ENCODE measurements at places on chromosomes 3 and 15.

- no peak for DNase-seq
Measured at GRCh38 chr15:71792521-71792920, 17.8 kb upstream of the NR2E3 start.

DNA sequence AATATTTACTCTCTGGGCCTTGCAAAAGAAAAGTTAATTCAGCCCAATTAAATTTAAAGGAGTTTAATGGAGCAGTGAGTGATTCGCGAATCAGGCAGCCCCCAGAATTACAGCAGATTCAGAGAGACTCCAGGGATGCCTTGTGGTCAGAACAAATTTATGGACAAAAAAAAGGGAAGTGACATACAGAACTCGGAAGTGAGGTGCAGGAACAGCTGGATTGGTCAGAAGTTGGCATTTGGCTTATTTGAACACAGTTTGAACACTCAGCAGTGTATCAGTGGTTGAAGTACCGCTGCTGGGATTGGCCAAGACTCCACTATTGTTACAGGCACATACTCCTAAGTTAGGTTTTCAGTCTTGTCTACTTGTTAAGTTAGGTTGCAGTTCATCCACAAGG, 145.0 kb upstream of the GAP43 start:
- no peak for DNase-seq

- DNase-seq: no peak
Measured at GRCh38 chr3:186298876-186299275, 63.2 kb downstream of the DGKG start.

GRCh38 chr15:100900795-100901169, 18.4 kb upstream of the LRRK1 start:
- no peak for DNase-seq

DNA sequence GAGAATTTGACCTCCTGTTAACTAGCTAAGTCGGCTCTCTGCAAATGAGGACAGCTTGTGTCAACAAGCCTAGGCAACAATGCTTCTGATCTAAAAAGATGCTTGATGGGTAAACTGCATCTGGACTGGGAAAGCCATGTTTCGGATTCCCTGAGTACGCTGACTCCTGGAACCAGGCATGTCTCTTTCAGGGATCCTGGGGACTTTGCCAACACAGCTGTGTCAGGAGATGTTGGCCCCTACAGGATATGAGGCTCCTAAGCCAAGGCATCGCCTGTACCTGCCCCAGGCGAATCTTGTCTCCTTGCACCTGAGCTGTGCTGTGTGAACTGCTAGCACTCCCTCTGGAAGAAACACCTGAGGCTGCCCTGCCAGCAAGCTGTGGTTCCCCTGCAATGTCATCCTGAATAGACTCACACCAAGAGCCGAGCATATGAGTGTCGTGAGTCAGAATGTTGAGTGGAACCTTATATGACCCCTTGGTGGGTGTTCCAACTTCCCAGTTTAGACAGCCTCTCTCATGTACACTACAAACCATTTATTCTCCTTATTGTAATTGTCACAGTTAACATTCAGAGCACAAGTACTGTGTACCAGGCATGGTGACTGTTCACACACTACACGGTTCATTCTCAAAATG, 17.0 kb downstream of the EOGT start:
- no peak for DNase-seq

GRCh38 chr3:61452535-61453090, 108.8 kb upstream of the PTPRG start:
- DNase-seq: no peak

- no peak for DNase-seq
Measured at GRCh38 chr3:72224804-72225509, 440.0 kb upstream of the PROK2 start.

- no peak for DNase-seq
Measured at GRCh38 chr3:69743975-69744906, 5.0 kb downstream of the MITF start.

GRCh38 chr3:100891827-100892226, 101.4 kb downstream of the ABI3BP start:
- DNase-seq: no peak

- no peak for DNase-seq
Measured at GRCh38 chr15:56207092-56207491, 36.6 kb downstream of the RFX7 start.

GRCh38 chr3:74436184-74436583, 178.3 kb downstream of the CNTN3 start:
- DNase-seq: no peak

DNA sequence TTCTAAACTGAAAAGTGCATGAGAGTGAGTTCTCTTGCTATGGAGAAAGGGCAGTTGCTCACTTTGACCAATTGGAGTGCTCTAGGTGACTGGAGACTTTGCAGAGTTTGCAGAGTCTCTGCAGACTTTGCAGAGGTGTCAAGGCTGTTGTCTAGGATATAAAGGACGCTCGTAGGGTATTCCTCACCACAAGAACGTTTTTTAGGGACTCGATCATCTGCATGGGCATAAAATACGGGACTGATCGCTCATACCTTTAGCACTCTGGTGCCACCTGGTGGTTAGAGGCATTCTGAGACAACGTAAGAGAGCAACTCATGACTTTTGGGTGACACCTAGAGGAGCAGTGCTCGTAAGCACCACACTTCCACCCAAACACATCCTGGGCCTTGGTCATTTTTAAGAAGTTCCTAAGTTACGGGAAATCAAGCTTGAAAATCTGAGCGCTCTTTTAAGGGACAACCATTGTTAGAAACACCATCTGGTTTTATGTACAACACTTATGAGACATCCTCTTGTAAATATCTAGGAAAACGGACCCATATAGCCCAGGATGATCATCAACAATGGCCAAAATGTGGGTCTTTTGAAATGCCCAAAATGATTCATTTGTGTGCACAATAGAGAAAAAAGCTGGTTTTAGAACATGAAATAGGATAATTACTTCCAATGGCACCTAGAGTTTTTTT, 51.6 kb upstream of the XCR1 start:
- DNase-seq: peak; percentile 82

DNA sequence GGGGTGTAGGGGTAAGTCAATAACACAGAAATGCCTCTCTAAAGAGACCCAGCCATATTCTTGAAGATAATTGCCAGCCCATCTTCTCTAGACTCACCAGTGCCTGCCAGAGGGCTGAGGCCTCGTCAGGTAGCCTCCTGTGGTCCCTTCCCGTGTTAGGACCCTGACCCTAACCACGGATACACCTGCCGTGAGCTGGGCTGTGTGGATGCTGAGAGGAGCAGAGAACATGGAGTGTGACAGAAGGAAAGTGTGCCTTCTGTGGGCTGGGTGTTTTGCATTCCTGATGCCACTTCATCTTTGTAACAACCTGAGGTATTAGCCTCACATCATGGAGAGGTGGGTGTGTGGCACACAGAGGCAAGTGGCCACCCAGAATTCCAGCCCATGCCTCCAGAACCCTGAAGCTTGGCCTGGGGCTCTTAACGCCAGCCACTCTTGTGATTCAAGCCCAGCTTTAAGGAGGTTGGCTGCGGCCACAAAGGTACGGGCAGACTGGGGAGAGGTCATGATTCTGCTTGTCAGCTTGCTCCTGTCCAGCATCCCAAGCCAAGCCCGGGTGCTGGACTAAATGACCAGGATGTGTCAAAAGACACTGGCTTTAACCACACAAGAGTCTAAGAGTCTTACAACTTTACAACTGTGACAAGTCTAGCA, 21.1 kb upstream of the ABTB1 start:
- no peak for DNase-seq

DNA sequence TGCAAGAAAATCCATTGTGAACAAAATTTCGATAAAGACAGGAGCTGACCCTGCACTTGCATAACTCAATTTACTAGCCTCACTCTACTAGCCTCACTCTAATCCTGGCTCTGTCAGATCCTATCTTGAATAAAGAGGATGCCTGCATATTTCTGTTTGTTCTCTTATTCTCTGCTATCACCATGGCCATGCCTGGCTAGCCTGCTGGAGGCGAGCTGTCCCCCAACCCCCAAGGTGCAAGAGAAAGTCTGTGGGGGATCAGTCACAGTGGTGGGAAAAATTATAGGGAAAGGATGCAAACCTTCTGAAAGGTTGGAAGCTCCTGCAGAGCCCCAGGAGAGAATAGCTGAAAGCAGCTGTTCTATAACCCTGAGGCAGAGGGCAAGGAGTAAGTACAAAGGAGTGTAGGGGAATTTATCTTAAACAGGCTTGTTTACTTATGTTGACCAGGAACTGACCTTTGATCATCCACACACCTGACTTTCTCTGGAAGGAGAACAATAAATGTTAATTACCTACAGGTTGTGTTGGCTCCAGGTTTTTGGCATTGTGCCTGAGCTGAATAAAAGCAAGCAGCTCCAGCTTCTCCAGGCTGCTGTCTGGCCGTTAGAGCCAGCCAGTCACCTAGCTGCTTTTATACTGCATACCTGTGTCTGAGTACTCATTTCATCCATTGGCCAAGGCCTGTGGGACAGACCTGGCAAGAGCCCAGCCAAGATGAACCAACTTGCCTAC, 137.7 kb upstream of the RASGRP1 start:
- DNase-seq: no peak

DNA sequence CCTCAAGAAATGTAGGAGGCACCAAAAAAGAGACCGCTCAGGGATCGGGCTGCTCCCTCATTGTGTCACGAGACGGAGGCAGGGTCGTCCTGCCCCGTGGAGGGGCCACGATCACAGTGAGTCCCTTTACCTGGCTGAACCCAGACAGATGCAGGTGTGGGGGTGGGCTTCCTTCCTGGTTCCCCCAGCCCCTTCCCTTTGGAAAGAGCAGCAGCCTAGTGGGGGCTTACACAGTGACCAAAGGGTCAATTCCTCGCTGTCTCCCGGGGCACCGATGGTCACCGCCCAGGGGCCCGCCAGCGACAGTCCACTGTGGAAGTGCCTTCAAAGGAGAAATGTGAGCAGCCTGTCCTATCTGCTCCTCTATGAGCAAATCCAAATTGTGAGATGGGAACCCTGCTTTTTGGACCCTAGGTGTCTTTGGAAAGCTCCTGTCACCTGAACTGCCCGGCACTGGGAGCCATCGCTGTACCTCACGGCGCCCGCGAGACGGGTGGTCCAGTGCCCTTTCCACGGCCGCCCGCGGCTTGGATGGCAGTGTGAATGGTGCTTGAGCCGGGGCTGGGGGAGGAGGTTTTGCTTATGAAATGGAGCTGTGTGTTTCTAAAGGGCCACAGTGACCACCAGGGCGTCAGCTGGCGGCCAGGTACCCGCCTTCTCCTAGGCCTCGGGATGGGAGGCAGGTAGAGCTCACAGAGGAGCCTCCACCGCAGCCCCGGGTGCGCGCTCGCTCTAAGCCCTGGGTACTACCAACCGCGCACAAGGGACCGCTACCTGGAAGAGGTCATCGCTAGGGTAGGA, 155.7 kb downstream of the KLF13 start:
- no peak for DNase-seq

DNA sequence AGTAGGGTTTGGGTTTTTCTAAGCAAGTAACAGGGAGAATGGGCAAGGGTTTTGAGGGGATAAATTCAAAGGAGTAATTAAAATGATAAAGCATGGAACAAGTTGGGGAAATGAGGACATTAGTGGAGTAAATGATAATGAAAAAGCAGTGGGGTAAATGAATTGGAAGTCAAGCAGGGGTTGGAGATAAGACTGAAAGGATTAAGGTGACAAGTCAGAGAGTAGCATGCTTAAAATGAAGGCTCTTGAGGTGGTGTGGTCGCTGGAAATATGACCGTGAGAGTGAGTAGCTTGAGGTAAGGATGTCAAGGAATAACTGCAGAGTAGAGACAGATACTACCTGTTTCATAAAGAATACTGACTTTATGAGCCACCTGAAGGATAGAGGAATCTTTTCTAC, 408.5 kb downstream of the TBC1D5 start:
- no peak for DNase-seq

GRCh38 chr3:14802381-14802731, 16.4 kb upstream of the FGD5 start:
- DNase-seq: no peak

GRCh38 chr3:161035711-161036110, 69.4 kb downstream of the B3GALNT1 start:
- no peak for DNase-seq

DNA sequence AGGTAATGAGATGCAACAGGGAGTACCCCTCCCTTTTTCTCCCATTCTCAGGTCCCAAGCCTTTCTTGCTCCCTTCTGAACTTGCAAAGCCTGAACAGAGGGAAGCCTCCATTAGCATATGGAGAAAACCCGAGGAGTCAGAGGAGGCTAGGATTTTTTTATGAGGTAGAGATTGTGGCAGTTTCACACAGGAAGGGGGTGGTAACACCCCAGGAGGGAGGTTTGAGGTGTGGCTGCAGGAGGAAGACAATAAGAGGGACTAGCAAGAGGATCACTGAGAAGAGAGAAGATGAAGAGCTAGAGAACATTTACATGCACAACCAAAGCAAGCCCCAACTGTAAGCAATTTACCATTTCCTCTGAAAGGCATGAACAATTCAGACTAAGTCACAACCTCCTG, 322.7 kb downstream of the SV2B start:
- no peak for DNase-seq

DNA sequence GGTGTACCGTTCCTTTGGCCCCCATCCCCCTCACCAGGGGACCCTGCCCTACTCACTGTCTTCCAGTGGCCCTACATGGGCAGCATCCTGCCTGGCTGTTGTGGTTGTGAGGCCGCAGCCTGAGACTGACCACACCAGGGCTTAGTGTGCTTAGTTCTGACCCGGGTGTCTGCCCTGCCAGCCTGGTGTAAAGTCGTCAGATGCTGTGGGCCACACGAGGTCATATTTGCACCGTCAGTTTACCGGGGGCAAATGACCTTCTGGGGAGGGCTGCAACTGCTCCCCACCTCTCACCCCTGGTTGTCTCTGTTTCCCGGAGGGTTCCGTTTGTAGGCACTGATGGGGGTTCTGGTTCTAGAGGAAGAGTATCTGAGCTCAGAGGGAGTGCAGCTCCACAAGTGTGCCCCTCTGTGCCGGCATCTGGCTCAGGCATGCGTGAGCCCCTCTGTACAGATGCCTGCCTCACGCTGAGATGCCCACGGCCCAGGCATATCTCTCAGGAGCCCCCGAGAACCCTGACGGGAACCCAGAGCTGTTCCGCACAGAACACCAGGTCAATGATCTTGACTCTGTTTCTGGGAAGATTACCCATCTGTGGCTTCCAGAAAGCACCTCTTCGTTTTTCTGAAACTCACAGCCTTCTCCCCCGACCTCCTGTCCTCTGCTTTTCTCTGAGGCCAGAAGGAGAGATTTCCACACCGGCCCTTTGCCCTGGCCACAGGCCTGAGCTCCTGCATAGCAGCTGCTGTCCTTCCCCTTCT, 19.2 kb downstream of the KLF13 start:
- DNase-seq: no peak

GRCh38 chr15:69099941-69100340, 60.5 kb upstream of the GLCE start:
- DNase-seq: no peak

DNA sequence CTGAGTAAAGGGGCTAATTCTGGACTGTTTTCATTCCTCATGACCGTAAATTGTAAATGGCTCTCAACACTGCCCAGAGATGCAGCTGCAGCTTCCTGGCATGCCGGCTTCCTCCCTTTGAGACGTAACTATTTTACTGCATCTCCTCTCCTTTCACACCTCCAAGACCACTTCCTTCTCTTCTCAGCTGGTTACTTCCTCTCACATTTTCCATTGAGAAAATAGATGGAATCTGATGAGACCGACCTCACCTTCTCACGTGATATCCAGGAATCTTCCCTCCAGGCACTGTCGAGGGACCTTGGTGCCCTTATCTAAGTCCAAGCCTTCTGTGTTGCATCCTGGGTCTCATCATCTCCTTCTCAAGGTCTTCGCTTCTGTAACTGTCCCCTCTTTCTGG, 12.7 kb downstream of the LYSMD4 start:
- no peak for DNase-seq

GRCh38 chr3:108130701-108131474, 40.1 kb upstream of the CD47 start:
- DNase-seq: no peak

- no peak for DNase-seq
Measured at GRCh38 chr3:52040600-52040999, 15.8 kb downstream of the DUSP7 start.
